ENCODE measurements at places on chromosomes 5 and 9.

DNA sequence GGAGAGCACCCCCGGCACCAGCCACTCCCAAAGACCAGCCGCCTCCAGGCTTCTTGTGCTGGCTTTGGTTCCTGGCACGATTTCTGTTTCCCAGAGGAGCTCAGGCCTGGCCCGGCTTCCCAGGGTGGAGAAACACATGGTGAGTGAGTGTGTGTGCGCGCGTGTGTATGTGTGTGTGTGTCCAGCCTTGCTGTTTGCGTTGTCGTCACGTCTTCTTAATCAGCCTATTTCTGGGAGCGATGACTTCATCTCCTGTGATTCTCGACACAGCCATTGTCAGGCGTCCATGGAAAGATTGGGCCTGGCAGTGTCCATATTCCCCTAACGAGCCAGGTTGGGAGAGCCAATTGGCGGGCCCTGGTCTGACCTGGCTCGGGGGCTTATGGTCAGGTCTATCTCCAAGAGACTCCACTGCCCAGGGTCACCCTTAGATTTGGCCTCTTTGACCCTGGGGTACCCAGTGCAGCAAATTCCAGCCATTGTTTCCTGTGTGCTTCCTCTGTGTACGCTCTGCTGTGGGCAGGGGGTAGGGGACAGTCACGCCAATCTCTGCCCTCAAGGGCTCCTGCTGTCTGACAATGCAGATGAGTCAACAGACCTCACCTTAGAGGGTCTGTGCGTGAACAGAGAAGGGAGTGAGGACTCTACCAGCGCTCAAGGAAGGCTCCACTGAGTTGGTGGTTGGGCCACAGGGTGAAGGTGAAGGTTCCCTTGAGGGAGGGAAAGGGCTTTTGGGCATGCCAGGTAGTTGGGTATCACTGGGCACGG, 73.8 kb downstream of the DAB2IP start:
- DNase-seq = no peak

DNA sequence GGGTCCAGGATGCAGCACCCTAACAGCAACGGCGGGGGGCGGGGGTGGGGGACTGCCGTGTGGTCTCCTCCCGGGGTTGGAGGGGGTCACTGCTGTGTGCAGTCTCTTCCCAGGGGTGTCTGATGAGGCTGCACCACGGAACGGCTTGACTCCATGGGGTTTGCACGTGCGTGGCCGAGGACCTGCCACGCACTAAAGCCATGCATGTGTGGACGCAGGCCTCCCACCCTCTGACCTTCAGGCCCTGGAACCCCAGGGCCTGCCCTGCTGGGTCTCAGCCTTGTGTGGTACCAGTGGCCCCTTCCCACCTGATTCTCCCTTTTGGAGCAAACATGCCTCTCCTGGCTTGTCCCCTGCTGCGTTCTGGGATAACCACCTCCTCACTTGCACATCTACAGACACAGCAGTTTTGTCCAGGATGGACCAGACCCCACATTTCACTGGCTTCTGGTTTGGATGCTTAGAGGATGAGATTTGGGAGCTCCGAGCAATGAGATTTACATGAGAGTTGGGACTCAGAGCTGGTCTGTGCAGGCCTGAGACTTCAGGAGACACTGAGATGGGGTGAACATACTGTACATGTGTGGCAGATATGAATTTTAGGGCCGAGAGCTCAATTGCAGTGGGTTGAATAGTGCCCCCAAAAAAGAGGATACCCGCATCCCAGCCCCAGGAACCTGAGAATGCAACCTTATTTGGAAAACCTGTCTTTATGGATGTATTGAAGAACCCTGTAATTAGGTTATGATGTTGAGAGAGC, 45.8 kb downstream of the SLC12A7 start:
- DNase-seq = no peak

DNA sequence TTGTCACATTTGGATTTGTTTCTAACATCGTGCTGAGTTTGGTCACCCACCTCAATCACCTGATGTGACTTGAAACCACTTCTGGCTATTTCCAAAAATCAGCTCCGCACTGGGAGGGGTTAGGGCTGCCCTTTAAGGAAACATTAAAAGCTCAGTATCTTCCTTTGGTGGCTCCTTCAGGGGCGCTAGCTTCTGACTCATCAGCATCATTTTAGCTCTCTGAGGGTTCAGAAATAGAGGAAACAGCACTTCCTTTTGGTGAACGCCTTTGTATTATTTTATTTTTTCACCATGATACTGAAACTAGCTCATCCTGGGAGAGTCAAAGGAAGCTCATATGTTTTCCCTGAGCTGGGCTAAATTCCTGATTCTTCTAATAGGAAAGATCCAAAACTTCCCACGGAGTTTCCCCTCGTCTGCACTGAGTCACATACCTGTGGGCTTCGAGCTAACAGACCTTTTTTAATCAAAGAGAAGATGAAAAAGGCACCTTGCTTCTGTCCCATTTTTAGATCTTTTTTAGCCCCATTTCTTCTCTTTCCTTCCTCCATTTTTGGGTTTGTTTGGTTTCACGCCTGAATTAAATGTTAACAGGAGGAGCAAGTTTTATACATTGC, 48.2 kb downstream of the ROPN1L start:
- DNase-seq = no peak

GRCh38 chr5:109161914-109162683, 247.7 kb downstream of the PJA2 start:
- no peak for DNase-seq

- no peak for DNase-seq
These were observed 47.3 kb downstream of the S1PR3 start for GRCh38 chr9:89038382-89039103.

DNA sequence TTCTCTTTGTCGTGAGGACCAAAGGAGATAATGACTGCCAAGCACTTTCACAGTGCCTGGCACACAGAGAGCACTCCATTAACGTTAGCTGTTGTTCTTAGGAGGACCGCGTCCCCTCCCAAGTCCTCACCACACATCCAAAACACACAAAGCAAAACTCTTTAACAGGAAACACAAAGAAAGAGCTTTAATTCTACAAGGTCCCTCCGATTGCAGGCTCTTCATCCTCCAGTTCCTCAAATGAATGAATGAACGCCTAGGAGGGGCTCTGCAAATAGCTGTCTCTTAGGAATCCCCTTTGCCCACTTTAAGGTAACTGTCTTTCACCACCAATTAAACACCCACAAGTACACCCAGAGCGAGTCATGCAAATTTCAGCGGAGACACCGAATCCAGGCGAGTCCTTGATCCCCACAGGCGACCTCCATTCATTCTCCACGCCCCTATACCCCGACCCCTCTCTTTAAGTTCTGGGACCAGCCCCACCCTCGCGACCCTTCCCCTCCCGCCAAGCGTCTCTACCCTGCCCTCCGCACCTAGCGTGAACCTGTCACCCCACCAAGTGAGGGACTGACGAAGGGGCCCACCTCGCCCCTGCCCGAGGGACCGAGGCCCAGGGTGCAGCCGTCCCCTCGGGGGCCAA, 644 bp downstream of the TSC1 start:
- DNase-seq = no peak

GRCh38 chr5:180643191-180643851, 6.1 kb downstream of the FLT4 start:
- DNase-seq = no peak

GRCh38 chr5:86329318-86329717, 288.4 kb upstream of the COX7C start:
- DNase-seq = no peak

DNA sequence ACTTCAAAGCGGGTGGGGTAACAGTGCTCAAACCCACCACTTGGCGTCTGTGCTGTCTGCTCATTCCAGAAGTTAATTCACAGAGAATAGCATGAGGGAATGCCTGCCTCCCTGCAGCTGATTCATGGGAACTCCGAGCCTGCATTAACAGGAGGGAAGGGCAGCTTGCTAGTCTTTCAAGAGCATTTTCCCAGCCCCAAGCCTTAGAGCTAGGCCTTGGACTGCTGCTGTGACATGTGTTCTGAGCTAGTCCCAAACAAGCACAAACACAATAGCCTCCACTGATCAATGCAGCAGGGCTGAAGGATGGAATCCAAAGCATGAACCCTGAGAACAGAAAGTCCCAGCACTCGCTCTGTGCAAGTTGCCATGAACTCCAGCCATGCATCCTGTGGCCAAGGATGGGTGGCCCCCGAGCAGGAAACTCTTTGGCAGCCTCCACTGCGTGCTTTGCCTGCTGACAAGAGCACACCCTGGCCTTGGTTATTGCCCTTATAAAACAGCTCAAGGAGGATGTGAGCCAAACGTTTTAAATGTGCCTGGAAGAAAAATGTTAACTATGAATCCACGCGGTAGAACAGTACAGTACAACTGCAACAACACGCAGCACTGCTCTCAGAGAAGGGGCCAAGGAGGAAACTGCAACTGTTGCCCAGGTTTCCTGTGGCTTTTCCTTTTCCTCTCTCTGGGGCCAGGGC, 653.1 kb upstream of the KLF4 start:
- no peak for DNase-seq

DNA sequence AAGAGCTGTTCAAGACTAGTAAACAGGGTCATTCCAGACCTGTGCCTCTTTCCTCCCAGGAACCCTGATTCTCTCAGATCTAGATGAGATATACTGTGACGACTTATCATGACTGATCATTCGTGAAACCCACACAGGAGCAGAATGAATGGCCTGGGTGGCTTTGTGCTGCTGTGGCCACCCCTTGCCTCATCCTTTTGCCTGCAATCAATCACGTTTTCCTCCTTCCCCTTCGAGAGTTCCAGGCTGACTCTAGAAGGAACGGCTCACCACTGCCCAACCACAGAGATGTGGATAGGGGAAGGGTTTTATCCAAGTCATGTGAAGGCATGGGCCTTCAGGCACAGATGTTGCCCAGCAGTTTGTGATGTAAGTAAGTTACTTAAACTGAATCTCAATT, 5.8 kb downstream of the ANXA6 start:
- no peak for DNase-seq

- no peak for DNase-seq
These were observed 141.3 kb upstream of the ALDH1B1 start for GRCh38 chr9:38251036-38251860.

- no peak for DNase-seq
These were observed 47.8 kb upstream of the ARRDC3 start for GRCh38 chr5:91430949-91431348.

DNA sequence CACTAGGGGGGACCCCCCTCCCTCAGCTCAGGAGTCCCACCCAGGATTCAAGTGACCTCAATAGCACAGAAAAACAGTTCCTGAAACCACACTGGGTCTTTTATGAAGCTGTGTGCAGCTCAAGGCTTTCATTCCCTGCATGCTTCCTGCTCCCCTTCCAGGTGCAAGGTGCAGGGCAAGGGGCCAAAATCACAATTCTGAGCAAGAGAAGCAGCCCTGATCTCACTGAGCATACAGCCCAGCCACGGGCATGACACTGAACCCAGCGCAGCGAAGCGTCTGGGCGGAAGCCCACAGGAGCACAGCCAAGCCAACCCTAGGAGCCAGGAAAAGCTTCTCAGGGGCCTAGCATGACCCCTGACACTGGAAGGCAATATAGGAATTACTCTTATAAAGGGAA, 62.9 kb downstream of the IRX2 start:
- DNase-seq = no peak

DNA sequence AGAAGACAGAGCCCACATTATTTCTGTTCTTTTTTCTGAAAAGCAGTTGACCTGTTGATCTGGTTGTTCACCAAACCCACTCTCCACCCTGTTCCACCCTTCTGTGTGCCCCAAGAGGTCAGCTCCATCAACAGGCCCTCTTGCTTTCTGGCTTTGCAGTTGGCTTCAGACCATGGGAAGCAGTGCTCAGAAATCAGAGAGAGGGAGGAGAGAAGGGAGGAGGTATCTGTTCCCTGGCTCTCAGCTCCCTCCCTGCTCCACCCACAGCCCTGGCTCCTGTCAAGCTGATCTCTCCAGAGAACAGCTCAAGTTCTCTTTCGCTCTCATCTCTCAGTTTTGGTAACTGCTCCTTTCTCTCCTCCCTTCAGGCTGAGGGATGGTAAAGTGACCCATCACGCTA, 144.2 kb upstream of the RAI14 start:
- DNase-seq = no peak

GRCh38 chr9:5633243-5633642, 4.3 kb downstream of the RIC1 start:
- no peak for DNase-seq

- no peak for DNase-seq
These were observed 1.0 kb upstream of the TSLP start for GRCh38 chr5:111070272-111071134.

- no peak for DNase-seq
These were observed 419.1 kb downstream of the NR2F1-AS1 start for GRCh38 chr5:93161661-93162654.

DNA sequence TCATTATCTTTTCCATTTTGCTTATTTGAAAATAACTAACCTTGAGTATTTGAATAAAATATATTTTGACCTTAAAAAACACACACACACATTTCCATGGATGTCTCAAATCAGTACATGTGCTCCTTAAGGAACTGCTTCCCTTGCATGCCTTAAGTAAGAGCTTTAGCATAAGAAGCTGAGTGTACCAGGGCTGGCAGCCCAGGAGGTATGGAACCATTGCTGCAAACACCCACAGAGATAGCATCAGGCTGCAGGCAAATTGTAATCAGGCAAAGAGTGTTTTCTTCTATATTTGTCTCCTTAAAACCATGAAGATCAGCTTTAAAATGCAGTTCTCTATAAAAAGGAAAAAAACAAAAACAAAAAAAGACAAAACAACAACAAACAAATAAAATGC, 160.6 kb downstream of the PLK2 start:
- no peak for DNase-seq

GRCh38 chr5:72408603-72409002, 88.4 kb downstream of the PTCD2 start:
- no peak for DNase-seq

- no peak for DNase-seq
These were observed 80.3 kb upstream of the FST start for GRCh38 chr5:53399926-53400697.

GRCh38 chr9:92632641-92633040, 37.3 kb downstream of the IPPK start:
- DNase-seq = no peak

GRCh38 chr5:129125819-129126218, 31.3 kb downstream of the ISOC1 start:
- DNase-seq = no peak

DNA sequence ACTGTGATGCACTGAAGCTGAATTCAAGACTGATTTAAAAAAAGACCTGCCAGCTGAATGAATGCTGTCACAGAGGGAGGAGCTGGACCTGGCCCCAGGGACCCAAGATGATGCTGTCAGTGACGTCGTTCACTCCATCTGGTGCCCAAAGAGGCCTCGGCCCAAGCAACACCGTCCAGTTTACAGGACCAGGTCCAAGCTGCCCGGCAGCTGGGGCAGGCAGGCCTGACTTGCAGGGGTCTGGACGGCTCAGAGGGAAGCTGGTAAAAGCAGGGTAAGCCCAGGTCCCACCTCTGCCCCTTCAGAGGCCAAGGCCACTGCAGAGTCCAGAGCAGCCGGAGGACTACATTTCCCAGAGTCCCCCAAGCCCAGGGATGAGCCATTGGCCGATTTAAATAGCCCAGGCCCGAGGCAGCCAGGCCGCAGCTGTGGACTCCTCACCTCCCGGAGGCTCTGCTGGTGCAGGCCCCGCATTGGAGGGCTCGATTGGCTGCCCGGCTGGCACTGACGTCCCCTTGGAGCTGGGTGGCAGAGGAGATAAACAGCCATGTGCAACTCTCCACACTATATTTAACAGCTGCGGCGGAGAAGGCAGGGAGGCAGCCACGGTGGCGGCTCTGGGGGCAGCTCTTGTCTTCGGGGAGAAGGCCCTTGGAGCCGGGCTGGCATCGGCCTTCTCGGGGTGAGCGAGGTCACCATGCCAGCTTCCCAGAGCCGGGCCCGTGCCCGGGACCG, at the start of gene PLPP7:
Gene PLPP7 (plus strand): TSS at position 423 of the 735 bp plus-strand sequence. CDS start 275 bp downstream, at position 698.
- peak; percentile 70 for DNase-seq
